ENCODE measurements at places on chromosomes 12 and 14.
A peak's percentile ranks its signal among the peaks of the same experiment; 100 is the strongest.

GRCh38 chr12:114013575-114014345, 47.6 kb upstream of the RBM19 start:
- DNase-seq = no peak

- DNase-seq = no peak
Measured at GRCh38 chr12:121798787-121799155, 5.0 kb upstream of the SETD1B start.

GRCh38 chr14:30064454-30064853, 136.8 kb upstream of the PRKD1 start:
- no peak for DNase-seq

- DNase-seq = no peak
Measured at GRCh38 chr14:64409126-64409920, 21.2 kb downstream of the MTHFD1 start.

DNA sequence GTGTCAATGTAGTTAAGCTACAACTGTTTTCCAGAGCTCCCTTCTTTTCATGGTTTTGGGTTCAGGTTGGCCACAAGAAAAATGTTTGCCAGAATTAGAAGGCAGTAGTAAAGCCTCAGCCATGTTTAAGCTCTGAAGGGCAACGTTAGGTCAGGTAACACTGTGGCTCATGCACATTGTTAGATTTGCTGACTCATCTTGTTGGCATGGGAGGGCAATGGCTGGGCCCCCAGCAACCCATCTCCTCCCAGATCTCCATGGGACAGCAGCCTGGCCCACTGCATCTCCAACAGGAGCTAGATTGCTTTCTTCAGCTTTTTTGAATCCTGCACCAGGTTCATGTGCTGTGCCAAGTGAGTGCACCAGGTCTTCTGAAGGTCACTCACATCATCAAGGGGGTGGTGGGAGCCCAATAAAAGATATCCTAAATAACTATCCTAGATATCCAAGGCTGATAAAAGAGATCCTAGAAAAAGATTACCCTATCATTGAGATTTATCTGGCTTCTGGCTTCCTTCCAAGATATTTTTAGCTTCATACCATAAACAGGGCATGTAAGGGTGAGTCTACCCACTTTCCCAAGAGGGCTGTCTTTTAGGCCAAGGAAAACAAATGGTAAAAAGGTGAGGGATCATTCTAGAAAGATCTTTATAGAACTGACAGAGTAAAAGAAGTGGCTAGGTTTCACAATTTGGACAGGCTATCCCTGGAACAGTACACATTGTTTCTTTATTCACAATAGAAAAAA, 28.9 kb downstream of the PTGER2 start:
- no peak for DNase-seq

DNA sequence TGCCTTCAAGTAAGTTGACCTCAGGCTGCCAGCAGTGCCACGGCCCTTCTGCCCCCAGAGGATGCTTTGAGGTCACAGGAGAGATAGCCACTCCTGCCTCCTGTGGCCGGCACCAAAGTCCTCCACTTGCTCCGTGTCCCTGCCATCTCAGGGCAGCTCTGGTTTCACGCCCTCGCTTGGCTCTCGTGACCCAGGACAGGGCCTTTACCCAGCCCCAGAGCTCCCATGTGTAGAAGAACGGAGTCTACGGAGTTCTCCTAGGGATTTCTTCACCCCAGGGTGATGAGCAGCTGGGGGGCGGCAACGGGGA, 178.1 kb downstream of the ADGRD1 start:
- DNase-seq = no peak

- DNase-seq = no peak
Measured at GRCh38 chr12:25744313-25744712, 191.2 kb upstream of the LMNTD1 start.

GRCh38 chr14:49363821-49364751, 222.1 kb downstream of the RPS29 start:
- no peak for DNase-seq

DNA sequence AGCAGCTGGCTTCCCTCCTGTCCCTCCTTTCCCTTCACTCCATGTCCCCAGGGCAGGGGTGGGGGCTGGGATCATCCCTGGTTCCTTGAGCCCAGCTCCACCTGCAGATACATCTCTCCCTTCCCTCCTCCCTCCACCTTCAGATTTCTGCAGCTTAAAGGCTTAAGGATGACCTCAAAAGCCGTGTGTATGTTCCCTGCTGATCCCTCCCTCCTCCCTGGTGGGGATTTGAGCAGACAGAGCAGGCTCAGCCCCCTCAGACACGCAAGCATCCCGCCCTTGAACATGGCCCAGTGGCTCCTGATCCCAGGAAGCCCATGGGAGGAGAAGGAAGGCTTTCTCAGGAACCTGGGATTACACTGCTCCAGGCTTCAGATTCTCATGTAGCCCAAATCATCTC, 82.9 kb upstream of the RIN3 start:
- DNase-seq = no peak

DNA sequence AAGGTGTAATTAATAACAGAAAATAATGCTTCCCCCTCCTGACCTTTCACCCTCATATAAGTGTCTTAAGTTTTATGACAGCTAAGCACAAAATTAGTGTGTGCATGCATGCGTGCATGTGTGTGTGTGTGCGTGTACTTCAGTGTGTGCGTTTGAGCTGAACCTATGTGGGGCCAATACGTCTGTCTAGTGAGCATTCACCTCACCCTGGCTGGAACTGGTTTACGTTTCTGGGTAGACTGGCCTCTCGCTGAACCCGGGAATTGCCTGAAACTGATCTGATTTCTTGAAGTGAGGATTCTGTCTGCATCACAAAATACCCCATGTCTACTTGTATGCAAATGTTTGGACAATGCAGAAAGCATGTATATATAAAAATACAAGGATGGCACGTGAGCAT, 68.2 kb upstream of the TBX3 start:
- DNase-seq = no peak

DNA sequence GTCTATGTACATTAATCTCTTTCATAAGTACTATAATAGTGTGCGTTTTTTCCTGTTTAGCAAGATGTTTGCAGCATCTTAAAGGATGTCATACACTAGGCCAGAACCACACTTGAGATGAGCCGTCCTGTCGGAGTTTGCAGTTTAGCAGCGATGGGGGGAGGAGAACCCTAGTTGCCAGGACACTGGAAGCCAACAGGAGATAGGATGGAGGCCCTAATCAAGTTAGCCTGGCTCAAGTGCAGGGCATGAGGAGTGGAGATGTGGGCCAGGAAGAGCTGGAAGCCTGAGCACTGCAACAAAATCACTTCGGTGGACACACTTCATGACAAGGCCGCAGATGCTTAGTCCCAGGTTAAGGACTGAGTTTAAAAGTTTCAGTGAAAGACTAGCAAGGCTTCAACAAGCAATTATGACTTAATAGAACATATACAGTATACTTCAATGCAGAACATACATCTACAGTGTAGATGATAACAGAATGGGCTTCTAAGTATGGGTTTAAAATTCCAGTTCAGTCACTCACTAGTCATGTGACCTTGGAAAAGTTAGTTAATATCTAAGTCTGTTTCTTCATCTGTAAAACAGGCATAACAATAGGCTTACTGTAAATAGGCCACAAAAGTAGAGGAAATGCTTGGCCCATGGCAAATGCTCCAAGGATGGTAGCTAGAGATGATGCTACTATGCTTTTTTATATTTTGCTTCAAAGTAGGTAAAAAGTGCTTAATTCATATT, 77.1 kb downstream of the PTPN21 start:
- no peak for DNase-seq

DNA sequence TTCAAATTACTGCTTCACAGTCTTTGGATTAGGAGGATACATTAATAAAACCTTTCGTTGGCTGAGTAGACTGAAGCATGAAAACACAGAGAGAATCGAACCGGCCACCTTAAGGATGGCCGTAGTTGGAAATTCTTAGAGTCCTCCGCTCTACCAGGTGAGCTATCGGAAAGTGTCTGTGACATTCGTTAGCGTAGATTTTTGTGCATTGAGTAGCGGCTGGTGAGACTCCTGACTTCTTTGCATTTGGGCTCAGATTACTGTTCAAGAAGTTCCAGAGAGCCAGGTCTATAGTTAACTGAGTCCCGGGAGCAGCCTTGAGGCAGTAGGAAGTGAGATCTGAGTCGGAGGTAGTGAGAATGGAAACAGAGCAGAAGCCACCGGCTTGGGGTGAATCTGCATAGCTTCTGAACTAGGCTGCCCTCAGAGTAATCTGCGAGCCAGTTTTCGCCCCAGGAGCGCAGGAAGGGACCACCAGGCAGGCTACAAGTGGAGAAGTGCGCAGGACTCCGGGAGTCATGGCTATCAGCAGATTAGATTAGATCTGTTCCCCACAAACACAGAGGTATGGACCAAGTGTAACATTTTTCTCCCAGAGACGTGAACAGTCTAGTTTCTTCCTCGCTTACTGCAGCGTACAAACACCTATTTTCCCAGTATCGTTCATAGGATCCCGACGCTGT, 11.0 kb downstream of the OR6S1 start:
- peak; percentile 37 for DNase-seq

GRCh38 chr12:94805749-94806529, 155.6 kb upstream of the TMCC3 start:
- DNase-seq = no peak

DNA sequence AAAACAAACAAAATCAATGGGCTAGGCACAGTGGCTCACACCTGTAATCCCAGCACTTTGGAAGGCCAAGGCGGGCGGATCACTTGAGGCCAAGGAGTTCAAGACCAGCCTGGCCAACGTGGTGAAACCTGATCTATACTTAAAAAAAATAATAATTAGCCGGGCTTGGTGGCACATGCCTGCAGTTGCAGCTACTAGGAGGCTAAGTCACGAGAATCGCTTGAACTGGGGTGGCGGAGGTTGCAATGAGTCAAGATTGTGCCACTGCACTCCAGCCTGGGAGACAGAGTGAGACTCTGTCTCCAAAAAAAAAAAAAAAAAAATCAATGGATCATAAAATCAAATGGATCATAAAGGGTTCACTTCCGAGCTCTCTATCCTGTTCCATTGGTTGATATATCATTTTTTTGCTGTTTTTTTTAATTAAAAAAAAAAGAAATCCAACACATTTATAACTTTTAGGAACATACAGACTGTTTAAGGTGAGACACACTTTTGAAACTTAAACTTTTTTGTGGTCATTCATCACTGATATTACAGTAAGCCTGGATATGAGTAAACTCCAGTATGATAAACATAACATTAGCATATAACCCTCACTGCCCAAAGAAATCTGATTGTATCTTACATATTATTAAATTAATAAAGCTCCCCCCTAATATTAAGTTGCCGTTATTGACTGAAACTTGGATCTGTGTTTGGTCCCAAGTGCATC, 22.1 kb downstream of the MOK start:
- no peak for DNase-seq

DNA sequence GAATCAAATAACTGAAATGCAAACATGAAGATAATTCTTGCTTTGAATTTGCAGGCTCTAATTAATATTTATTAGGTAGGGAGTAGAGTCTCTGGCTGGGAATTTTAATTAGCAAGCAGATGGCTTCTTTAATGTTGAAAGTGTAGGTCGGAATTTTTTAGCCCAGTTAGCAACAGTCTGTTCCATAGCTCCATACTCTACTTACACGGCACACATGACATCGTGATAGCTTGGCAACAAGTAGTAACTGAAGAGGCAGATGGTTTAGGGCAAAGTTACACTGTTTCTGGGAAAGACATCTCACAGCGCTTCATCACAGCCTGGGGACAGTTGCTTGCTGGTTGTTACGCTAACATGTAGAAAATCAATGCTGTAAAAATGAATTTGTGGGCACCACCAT, 710.7 kb downstream of the GALC start:
- DNase-seq = no peak

DNA sequence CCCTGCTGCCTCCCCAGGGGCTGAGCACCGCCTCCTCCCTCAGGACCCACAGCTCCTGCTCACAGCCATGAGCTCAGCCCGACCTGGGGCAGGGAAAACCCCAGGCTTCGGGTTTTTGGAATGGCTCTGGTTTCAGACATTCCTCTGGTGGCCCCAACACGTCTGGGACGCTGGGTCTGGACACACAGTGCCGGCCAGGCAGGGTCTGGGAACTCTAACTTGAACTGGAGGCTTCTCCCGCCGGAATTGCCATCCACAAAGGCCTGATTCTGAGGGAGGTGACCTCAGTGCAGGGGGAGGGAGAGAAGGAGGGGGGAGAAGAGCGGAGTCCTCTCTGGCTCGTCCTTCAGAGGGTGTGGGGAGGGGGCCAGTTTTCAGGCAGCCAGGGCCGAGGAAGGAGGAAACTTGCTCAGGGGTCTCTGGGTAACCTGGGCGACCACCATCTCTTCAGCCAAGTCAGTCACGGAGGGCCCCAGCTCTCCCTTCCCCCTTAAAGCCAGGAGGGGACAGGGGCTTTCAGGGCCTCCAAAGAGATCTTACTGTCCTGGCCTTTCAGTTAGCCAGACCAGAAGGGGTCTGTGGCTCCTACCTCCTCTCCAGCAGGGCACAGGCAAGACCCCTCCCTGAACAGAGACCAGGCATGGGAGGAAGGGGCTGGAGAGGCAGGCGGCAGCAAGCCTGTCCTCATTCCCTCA, 19.4 kb downstream of the NCKAP5L start:
- DNase-seq = no peak

GRCh38 chr14:71319666-71320065, 412.4 kb downstream of the PCNX1 start:
- no peak for DNase-seq

GRCh38 chr14:68939893-68940613, 39.0 kb downstream of the ACTN1 start:
- no peak for DNase-seq

- no peak for DNase-seq
Measured at GRCh38 chr12:50566066-50566465, 61.3 kb downstream of the DIP2B start.

GRCh38 chr12:75738486-75738885, 227.1 kb upstream of the KRR1 start:
- no peak for DNase-seq

DNA sequence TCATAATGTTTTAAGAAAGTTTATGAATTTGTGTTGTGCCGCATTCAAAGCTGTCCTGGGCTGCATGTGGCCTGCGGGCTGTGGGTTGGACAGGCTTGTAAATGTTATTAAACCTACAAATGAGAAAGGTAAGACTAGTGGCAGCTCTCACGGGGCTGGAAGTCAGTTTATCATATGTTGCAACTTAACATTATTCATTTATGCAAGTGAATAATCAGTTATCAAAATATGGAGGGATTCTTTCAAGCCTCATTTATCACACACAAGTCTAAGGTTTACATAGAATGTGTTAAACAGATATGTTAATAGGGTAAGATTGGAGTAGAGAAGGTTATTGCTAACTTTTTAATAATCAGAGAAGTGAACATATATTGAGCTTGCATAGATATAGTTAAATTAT, 442.5 kb upstream of the RGS6 start:
- DNase-seq = no peak

- peak; percentile 41 for DNase-seq
Measured at GRCh38 chr12:112381406-112381882, 787 bp downstream of the HECTD4 start.

DNA sequence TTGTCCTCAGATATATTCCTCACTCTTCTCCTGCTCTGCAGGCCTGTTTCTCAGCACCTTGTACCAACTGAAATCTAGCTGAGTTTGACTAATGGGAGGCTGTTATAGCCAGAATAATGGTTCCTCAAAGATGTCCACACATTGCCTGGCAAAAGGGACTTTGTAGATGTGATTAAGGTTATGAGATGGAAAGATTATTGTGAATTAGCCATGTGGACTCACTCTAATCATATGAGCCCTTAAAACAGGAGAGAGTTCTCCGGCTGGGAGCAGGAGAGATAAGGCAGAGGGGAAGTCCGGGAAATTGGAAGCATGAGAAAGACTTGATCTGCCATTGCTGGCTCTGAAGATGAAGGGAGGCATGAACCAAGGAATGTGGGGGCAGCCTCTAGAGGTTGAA, 40.0 kb upstream of the KTN1 start:
- DNase-seq = no peak

GRCh38 chr12:55676707-55677106, 31.0 kb downstream of the ITGA7 start:
- no peak for DNase-seq
